Cardiac muscle cell (in vitro differentiated cells and primary cell): ENCODE measurements at places on chromosomes 7 and 10.

- DNase-seq, result no peak
Observed at GRCh38 chr7:123771846-123772245, 23.0 kb upstream of the WASL start.

- no peak for DNase-seq
Observed at GRCh38 chr7:96982586-96982985, 22.8 kb upstream of the DLX6 start.

GRCh38 chr7:74258639-74259038 lies 4.4 kb upstream of the RFC2 start:
- DNase-seq, result no peak

- no peak for DNase-seq
Observed at GRCh38 chr7:787332-788240, 44.7 kb upstream of the SUN1 start.

DNA sequence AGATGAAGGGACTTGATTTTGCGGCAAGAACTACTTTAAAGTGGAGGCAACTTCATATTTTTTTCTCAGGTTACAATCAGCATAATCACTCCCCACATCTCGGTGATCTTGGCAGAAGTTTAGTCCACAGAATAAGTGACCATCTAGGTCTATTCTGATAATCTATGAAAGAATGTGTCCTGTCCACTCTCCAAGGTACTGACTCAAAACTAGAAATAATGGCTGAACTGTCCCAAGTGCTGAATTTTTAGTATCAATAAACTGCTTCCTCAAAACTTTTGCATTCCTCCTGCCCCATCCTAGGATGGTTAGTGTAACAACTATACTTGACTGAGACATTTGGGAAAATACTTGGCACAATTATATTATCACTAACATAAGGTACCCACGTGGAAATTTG lies 10.9 kb upstream of the CHRM2 start:
- DNase-seq, result peak; percentile 67

GRCh38 chr10:91210014-91210413 lies 10.4 kb upstream of the PCGF5 start:
- DNase-seq, result no peak

DNA sequence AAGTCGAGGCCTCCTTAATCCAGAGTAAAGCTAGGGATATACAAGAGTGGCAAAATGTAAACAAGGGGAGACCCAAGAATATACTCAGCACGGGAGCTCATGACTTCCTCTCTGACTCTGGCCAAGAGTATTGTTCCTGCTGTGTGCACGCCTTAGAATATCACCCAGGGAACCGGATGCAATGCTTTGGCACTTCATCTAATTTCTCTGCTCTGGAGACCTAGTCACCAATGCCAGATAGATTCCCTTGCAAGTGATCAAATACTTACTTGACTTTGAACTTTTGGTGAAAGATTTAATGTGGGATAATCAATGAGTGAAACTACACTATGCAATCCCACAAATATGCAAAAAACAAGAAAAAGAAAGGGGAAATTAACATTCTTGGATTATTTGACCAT lies 695.5 kb downstream of the INHBA start:
- DNase-seq, result peak; percentile 23

- peak; percentile 78 for DNase-seq
Observed at GRCh38 chr7:90655566-90655965, 59.4 kb downstream of the CDK14 start.

DNA sequence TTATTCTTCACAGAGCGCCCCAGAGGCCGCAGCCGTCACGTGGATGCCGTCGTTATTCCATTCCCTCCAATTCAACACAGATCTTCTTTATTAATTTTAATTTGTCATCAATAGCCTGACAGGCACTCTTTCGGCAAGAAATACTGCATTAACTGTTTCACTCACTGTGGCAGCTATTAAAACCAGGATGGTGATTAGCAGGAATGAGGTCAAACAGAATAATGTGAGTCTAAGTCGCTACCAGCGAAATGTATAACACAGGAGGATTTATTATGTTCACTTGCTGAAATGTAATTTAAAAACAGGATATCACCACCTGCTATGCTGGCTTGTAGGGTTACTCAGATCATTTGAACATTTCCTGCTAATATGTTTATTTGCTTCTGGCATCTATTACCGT lies 74.2 kb upstream of the MGMT start:
- DNase-seq, result no peak

DNA sequence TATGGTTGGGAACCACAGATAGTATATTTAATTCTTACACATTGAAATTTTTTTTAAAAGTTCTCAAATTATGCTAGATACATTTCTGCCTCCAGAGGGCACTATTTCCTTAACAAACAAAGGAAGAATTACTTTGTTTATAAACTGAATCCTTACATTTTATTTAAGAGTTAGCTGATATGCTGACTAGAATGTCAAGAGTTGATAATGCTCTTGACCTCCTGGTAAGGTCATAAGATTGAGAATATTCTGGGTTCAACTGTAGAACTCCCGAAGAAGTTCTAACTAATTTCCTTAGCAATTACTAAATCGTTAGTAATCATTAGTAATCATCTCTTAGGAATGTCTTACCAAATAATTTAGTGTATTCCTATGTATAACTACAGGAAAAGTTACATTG lies 95.3 kb upstream of the CYP26C1 start:
- peak; percentile 73 for DNase-seq

- DNase-seq, result no peak
Observed at GRCh38 chr10:132596742-132597279, 59.2 kb downstream of the INPP5A start.

DNA sequence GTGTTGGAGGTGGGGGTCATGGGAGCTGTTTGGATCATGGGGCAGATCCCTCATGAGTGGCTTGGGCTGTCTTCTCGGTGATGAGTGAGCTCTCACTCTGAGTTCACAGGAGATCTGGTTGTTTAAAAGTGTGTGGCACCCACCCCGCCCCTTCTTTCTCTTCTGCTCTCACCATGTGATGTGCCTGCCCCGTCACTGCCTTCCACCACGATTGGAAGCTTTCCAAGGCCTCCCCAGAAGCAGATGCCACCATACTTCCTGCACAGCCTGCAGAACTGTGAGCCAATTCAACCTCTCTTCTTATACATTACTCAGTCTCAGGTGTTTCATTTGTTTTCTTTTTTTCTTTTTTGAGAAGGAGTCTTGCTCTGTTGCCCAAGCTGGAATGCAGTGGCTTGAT lies 170.0 kb downstream of the PTPN20 start:
- no peak for DNase-seq

- no peak for DNase-seq
Observed at GRCh38 chr10:70378122-70378521, 4.3 kb downstream of the LRRC20 start.

GRCh38 chr10:27072436-27073114 lies 27.7 kb downstream of the ANKRD26 start:
- no peak for DNase-seq

DNA sequence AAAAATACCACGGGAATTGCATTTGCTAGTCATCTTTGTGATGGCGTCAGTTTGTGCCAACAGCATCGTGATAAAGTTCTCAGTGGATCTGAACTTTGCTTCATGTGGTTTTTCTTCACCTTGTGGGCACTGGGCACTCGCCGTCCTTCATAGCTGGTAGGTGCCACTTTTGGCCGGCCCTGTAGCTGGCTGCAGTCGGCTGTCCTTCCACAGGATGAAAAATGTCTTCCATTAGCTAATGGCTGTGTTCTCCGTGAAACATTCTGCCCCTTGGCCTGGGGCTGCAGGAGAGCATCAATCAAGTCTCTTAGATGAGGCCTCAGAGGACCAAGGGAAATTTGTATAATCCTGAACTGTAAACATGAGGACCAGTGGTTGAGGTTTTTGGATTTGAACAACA lies 145.3 kb downstream of the DYNC1I1 start:
- no peak for DNase-seq

- no peak for DNase-seq
Observed at GRCh38 chr7:44912775-44913347, 27.5 kb upstream of the PURB start.

- peak; percentile 50 for DNase-seq
Observed at GRCh38 chr7:73423519-73424488, 9.8 kb upstream of the FZD9 start.

GRCh38 chr7:124724507-124725192 lies 40.9 kb downstream of the GPR37 start:
- no peak for DNase-seq

GRCh38 chr7:66766041-66766440 lies 25.5 kb downstream of the RABGEF1 start:
- DNase-seq, result no peak

DNA sequence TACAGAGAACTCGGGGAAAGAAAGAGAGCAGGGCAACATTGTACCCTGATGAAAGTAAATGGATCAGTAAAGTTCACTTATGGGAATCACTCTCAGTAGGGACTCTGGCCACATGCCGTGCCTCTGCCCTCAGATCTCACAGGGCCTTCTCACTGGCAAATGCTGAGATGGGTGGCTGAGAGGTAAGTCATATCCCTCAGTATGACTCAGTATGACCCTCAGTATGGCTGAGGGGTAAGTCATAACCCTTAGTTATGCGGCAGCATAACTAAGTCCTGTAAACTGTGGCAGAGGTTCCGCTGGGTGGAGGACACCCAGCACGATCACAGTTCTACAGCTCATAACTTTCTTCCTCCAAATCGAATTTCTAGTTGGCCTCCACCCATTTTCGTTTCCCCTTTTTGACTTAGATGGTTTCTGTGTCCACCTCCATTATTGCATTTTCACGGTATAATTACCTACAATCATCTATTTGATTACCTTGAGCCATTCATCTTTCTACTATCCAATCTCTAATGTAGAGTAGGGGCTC lies 26.5 kb upstream of the WNT16 start:
- DNase-seq, result no peak

DNA sequence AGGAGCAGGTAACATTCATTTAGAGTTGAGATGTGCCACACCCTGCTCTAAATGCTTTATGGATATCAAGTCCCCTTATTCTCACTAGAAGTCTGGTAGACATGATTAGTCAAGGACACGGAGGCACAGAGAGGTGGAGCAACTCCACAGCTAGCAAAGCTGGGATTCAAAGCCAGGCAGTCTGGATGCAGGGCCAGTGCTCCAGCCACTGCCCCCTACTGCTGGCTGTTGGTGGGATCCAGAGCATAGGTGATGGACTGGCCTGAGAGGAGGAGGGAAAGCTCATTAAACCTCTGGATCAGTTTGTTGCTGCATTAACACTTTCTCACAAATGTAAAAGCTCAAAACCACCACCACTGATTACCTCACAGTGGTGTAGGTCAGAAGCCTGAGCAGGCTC lies 22.6 kb upstream of the KBTBD2 start:
- DNase-seq, result no peak

DNA sequence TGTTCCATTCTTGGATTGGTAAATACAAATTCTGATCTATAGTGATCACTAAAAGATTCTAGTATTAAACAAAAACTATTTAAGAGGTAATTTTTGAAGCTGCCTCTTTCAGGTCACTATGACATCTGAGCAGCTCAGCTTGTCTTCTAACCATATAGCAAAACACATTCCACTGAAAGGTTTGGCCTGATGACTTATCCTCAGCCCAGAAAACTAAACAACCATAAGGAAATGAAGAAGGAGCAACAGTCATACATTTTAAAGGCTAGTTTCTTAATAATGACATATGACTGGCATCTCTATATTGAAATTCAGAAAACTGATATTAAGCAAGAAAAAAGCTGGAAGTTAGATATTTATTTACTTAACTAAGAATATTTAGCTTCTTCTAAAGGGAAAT lies 24.6 kb downstream of the NT5C2 start:
- no peak for DNase-seq

DNA sequence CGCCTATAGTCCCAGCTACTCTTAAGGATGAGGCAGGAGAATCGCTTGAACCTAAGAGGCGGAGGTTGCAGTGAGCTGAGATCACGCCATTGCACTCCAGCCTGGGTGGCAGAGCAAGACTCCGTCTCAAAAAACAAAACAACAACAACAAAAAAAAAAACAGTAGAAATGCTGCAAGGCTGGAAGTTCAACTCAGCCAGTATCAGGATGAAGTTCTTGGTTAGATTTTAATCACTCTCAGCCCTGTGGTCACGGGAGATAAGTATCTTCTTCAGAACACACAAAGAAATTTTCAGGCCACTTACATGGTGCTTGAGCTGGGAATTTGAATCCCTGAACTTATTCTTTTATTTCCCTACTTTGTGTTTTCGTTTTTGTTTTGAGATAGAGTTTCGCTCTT lies 120.4 kb downstream of the MARCHF5 start:
- DNase-seq, result no peak

- DNase-seq, result no peak
Observed at GRCh38 chr7:33193308-33193864, 64.0 kb downstream of the BBS9 start.

- no peak for DNase-seq
Observed at GRCh38 chr10:11469575-11470391, 141.7 kb downstream of the USP6NL start.

- no peak for DNase-seq
Observed at GRCh38 chr7:121531175-121532070, 135.3 kb upstream of the FAM3C start.

- no peak for DNase-seq
Observed at GRCh38 chr7:29077176-29077575, 69.2 kb downstream of the CPVL start.

- DNase-seq, result peak; percentile 89
Observed at GRCh38 chr7:3922175-3922635, 621.2 kb downstream of the SDK1 start.

DNA sequence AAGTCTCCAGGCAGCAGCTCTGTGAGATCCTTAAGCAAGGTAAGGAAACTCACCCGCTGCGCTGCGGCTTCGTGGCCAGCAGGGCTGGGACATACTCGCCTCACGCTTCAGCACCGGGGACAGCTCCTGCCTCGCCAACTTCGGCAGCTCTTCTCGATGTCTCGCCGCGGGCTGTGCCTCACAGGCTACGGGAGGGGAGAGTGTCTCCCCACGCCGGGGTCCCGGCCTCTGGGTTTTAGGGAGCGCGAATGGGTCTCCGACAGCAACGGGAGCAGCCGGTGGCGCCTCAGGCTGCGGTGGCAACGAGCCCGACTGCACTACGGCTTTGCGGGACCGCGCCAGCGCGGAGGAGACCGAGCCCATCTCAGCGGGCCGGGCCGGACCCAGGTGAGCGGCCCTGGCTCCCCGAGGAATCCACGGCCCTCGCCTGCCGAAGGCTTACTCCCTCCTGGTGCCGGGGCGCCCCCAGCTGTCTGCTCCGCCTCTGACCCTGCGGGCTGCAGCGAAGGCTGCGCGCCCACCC lies 62.4 kb downstream of the LSM5 start:
- DNase-seq, result peak; percentile 89

DNA sequence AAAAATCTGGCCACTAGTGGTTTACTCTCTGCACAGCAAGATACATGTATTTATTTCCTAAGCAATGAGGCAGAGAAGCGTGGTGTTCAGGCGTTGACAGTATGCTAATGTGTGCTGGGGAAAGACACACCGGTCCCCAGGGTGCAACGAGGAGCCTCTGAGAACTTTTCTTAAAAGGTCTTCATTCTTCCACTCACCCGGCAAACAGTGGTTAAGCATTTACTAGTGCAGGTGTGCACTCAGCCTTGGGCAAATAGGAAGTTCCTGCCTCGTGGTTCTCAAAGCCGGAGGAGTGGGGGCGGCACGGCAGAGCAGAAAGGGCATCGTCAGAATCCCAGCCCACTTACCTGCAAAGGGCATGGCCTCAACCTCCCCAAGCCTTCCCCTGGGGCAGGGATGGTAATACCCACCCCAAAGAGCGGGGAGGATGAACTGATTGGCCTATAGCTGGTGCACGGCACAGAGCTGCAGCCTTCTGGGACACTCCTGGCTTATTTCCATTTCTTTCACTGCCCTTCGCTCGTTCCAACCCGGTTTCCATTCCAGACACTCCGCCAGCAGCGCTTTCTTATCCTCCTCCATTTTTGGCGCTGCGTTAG lies 184.3 kb upstream of the CTBP2 start:
- no peak for DNase-seq

- no peak for DNase-seq
Observed at GRCh38 chr7:2062648-2063047, 170.1 kb downstream of the MAD1L1 start.

GRCh38 chr7:151664268-151664667 lies 144.6 kb upstream of the RHEB start:
- DNase-seq, result peak; percentile 23
